ENCODE measurements at places on chromosomes 2 and 18.

DNA sequence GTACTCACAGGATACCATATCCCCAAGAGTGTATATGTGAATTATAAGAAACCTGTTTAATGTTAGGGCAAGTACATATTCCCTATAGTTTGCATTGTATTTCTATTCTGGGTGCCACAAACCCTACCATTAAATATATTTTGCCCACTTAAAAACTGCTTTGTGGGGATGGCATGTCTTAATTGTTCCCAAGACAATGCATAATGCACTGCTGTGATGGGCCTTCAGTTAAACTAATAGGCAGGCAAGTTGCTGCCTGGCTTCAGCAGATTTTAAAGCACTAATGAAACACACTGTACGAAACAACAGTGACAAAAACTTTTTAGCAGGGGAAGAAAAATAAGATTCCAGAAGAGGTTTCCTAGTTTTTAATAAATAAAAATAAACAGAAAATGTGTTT is 104.8 kb upstream of the VRK2 start:
- DNase-seq: no peak

DNA sequence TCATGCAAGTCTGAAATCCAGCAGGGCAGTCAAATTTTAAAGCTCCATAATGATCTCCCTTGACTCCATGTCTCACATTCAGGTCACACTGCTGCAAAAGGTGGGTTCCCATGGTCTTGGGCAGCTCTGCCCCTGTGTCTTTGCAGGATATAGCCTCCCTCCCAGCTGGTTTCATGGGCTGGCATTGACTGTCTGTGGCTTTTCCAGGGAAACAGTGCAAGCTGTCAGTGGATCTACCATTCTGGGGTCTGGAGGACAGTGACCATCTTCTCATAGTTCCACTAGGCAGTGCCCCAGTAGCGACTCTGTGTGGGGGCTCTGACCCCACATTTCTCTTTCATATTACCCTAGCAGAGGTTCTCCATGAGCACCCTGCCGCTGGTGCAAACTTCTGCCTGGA is 220.6 kb upstream of the COPS8 start:
- DNase-seq: no peak

GRCh38 chr18:49247781-49248180 is 212.7 kb downstream of the DYM start:
- no peak for DNase-seq

DNA sequence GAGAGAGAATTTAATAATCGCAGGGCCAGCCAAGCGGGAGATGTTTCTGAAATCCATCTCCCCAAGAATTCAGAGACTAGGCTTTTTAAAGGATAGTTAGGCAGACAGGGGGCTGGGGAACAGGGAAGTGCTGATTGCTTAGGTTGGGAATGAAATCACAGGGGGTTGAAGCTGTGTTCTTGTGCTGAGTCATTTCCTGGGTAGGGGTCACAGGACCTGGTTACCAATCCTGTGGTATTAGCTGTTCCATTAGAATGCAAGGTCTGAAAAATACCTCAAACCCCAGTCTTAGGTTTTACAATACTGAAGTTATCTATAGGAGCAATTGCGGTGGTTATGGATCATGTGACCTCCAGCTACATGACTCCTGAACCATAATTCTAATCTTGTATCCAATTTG is 4.6 kb downstream of the SP140 start:
- DNase-seq: no peak

DNA sequence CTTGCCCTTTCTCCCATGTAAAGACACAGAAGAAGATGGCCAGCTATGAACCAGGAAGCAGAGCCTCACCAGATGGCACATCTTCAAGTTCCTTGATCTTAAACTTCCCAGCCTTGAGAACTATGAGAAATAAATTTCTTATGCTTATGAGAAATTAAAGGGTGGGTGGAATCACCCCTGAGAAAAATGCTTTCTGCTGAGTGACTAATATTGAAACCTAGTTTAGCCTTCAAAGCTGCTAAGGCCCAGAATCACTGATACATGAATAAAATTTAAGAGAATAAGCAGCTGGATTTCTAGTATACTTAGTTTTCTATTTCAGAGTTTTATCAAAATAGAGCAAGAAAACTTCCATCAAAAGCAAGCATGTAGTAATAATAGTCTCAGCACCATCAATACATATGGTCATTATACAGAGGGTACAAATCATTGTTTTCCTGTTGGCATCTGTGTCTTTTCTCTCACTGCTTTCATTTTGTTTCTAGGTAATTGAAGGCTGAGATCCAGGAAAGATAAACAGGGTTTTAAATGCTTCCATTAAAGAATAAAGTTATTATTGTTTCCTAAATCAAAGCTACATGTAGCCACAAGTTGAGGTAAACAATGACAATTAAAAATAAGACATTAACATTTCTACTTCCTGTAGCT is 53.3 kb upstream of the COL5A2 start:
- no peak for DNase-seq

GRCh38 chr2:139992078-139992477 is 1211.9 kb upstream of the NXPH2 start:
- DNase-seq: no peak

GRCh38 chr2:225558399-225559071 is 159.0 kb downstream of the NYAP2 start:
- DNase-seq: no peak

DNA sequence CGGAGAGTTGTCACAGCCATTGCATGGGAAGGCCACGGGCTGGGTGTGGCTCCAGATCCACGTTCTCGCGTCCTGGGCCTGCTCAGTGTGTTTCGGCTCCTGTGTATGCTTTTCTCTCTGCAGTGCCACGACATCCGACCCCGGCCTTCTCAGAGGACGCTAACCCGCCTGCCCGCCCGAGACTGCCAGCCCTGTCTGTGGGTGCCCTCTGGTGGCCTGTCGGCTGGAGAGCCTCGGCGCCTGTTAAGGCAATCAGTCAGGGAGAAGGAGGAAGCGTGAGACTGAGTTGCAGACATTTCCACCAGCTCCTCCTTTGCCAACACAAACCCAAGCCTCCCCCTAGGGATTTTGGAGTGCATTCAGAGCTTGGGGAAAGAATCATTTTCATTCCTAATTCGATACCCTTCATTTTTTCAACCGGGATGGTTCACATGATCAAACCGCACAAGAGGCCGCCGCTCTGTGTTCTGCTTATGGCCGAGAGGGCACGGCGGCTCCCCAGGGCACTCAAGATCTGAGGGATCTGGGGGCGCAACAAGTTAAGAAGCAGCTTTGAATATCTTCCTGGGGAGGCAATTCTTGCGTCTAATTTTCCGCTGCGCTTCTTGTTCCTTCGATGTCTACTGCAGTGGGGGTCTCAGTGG is 37.5 kb upstream of the ZBTB7C start:
- DNase-seq: peak; percentile 51

- no peak for DNase-seq
These were observed 23.8 kb downstream of the CNDP1 start for GRCh38 chr18:74558096-74558495.
